Fibroblast of gingiva (primary cell): ENCODE measurements at places on chromosomes 12 and 14.
A peak's percentile ranks its signal among the peaks of the same experiment; 100 is the strongest.

GRCh38 chr14:54498095-54498531, 9.3 kb upstream of the GMFB start:
- no peak for DNase-seq

- DNase-seq, result no peak
Measured at GRCh38 chr12:19338405-19338804, 100.9 kb upstream of the AEBP2 start.

DNA sequence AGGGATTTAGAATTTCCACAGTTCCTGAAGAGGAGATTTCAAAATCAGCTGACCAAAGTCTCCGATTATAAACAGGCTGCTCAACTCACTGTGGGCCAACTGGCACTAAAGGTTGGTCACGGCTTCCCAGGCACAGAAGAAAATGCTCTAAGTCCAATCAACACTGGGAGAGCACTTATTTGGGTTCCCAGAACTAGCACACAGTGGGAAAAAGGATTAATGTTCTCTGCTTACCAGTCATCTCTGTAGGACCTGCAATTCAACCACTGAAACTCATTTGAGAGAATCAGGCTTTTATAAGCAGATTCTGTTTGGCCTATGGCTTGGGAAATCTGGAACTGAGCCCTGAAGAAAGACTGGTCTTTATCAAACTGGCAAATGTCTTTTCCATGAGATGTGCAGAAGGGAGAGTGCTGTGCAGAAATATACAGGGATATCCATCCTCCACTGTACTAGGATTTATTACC, 49.4 kb downstream of the ABCC9 start:
- DNase-seq, result peak; percentile 69

GRCh38 chr12:113440947-113441782, 19.0 kb downstream of the SDSL start:
- DNase-seq, result no peak

- DNase-seq, result no peak
Measured at GRCh38 chr14:104215706-104216334, 77.4 kb downstream of the KIF26A start.

DNA sequence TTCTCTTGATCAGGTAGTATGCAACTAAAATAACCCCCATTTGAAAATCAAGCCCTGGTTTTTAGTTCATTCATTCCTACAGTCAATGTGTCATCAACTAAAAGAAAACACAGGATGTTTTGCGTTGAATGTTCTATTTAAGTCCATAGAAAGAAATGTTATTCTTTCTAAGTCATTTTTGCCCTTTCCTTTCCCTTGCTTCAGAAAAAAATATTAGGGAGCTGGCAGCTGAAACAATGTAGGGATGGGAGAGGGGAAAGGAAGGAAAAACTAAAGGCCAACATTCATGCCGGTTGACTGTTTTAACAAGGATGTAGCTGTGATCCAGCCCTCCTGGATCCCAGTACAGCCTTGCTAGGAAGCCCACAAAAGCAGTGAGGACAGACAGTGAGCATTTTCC, 155.1 kb downstream of the BTG1 start:
- no peak for DNase-seq

DNA sequence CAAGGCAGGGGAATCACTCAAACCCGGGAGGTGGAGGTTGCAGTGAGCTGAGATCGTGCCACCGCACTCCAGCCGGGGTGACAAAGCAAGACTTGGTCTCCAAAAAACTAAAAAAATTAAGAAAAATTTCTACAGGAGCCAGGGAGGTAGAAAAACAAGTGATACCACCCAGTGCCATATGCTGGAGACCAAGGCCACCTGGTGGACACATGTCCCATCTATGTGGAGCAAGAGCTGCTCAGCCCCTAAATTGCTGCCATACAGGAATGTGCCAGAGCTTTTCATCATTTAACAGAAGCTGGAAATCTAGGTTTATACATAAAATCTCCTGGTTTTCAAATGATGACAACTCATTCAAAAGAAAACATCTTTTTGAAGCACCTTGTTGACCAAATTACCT, 61.4 kb upstream of the ELK3 start:
- no peak for DNase-seq

GRCh38 chr14:41607966-41608663, 1.4 kb downstream of the LRFN5 start:
- no peak for DNase-seq

DNA sequence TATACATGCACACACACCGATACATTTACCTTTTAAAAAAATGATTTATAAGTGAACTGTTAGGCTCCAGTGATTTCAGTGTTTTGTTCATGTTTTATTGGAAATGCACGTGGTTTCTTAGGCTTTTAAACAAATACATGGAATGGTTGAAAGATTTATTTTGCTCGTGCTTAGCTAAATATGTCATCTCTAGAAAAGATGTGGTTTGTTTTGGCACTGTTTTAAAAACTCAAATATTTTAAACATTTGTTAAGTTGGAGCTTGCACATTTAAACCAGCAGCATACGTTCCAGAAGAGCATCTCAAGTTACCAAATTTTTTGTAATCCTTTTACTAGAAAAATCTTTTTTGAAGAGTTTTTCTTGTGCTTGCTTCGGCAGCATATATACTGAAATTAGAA, 44.5 kb downstream of the FOXA1 start:
- DNase-seq, result peak; percentile 84

GRCh38 chr12:95100264-95101190, 27.1 kb upstream of the NR2C1 start:
- no peak for DNase-seq

GRCh38 chr12:52781399-52782082, 4.4 kb upstream of the KRT76 start:
- no peak for DNase-seq

DNA sequence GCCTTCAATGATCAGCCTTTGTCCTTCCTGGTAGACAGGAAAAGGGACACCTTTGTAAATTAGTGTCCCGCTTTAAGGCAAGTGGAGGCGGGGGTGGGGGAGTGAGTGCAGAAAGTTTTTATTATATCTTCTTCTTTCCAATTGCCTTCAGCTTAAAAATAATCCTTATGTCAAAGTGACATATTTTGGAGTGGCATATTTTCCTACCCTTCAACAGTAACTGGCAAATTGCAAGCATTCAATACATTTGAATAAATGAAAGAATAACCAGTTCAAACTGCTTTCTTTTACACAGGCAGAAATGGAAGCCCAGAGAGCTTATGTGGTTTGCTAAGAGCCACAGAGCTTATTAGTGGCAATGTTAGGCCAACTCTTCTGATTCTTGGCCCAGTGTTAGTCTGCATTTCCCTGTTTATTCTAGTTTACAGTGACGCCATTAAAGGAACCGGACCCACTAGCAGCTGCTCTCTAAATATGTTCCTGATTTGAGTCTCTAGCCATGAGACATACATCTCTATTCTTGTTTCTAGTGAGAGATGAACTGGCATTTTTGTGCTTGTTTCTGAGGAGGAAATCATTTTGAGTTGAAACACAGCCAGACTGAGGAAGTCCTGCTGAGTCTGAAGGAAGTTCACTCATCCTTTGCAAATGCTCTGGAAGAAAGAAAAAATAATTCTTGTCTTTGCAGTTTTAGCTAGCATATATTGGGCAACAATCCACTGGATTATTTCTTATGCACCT, 468.7 kb downstream of the NOVA1 start:
- DNase-seq, result no peak

DNA sequence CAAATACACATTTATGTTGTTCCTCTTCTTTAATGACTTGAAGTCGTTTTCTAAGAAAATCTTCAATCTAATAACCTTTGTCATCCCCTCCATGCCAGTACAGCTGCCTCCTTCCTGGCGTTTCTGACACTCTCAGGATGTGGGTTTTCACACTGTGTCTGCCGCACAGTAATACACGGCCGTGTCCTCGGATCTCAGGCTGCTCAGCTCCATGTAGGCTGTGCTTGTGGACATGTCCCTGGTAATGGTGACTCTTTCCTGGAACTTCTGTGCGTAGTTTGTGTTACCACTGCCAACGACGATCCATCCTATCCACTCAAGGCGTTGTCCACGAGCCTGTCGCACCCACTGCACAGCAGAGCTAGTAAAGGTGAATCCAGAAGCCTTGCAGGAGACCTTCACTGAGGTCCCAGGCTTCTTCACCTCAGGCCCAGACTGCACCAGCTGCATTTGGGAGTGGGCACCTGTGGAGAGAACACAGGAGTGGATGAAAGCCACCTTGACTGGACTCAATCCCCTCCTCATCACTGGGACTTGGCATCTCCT, 1095.9 kb downstream of the TMEM121 start:
- DNase-seq, result no peak

- DNase-seq, result no peak
Measured at GRCh38 chr12:53964315-53964713, 8.6 kb upstream of the HOXC11 start.

- no peak for DNase-seq
Measured at GRCh38 chr14:79354336-79354735, 857.0 kb downstream of the DIO2 start.

GRCh38 chr12:1619587-1619986, 9.4 kb upstream of the WNT5B start:
- DNase-seq, result no peak

- DNase-seq, result no peak
Measured at GRCh38 chr12:95057424-95057823, 16.0 kb downstream of the NR2C1 start.

DNA sequence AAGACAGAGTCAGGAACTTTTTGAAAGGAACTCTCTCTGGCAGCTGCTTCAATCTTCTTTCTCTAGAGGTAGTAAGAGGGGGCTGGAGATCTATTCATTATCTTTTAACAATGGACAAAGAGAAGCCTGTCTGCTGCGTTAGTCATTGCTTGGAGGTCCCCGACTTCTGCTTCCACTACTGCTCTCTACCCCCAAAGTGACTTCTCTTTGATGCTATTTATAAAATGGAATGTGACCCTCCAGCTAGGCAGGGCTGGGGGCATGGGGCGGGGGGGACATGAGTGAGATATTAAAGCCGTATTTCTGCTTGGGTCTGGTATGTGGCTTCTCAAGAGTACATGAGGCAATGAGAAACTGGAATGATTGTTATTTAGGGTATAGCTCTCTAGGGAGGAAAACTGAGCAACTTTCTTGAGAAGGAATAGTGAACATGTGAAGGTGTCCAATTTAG, 41.4 kb upstream of the NUDT4 start:
- peak; percentile 9 for DNase-seq

DNA sequence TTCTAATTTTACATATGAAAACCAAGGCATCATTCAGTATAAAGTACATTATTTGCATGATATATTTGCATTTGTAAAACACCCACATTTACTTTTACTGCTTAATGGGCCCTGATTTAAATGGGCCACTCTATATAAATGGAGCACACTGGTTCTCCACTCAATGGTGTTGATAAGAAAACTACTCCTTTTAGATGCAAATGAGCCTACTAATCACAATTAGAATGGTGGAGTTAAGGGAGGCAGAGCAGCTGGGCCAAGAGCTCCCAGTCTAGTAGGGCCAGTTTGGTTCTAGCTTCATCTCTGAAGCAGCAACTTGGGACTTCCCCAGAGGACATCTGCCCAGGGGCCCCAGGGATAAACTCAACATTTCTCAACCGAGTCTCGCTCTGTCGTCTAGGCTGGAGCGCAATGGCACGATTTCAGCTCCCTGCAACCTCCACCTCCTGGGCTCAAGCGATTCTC, 120.7 kb downstream of the FOXN3 start:
- DNase-seq, result no peak

DNA sequence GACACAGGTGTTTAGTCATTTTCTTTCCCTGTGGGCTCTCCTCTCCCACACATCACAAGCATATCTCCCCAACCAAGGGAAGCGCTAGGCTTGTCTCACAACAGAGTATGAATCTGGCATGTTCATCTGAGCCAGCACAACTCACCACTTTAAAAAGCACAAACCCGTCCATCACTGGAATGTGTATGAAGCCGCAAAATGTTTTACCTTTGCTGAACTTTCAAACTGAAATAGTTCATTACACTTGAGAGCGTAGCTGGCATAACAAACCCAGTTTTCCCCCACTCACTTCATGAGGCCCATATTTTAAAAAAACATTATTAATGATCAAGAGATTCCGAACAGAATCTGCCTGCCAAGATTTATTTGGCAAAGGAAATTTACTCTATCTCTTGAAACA, 15.8 kb downstream of the NID2 start:
- no peak for DNase-seq

- DNase-seq, result no peak
Measured at GRCh38 chr12:9406564-9407424, 198.6 kb upstream of the PZP start.

DNA sequence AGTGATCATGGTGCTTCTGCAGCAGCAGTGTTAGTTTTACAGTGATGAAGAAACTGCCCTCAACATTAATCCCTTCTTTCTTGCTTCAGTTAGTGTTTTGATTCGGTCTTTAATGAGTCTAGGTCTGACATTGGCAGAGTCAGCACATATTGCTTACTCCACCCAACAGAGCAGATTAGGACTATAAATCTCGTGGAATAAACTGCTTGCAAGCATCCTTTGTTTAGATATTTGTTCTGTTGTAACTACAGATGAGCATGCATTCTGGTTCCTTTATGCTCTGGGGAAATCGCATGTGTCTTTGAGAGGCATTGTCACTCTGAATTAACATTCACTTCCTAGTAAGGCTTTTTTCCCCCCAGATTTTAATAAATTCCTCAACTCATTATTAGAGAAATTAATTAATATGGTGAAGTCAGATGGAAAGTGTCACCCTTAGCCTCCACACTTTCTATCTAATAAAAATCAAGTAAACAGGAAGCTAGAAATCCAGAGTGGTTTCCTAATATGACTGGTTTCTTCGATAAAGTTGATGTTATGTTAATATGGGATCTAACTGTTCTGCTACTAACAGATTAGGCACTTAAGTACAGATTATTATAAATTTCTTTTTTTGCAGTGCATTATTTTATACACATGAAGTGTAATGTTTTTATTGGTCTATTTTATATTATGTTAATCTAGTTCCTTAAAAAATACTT, 86.2 kb upstream of the SSTR1 start:
- no peak for DNase-seq

DNA sequence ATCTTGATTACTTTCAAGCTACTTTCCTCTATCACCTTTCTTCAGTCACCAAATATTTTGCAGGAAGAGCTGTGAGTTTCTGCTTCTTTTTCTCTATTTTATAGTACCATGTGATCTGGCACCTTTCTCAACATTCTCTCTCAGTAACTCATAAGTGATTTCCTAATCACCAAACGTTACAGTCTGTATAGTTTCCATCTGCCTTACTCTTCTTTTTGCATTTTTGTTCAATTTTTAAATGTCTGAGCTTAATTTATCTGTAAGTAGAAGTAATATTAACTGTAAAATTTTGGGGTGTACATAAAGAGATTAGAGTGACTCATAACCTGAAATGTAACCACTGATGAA, 422.1 kb upstream of the SYT1 start:
- DNase-seq, result peak; percentile 51

- DNase-seq, result no peak
Measured at GRCh38 chr12:124783087-124783486, 80.6 kb downstream of the SCARB1 start.

- DNase-seq, result no peak
Measured at GRCh38 chr12:51923506-51924365, 16.4 kb downstream of the ACVRL1 start.

GRCh38 chr14:22796087-22796707, 19.0 kb downstream of the SLC7A7 start:
- no peak for DNase-seq

- no peak for DNase-seq
Measured at GRCh38 chr14:45252366-45253069, 484 bp downstream of the MIS18BP1 start.
